ENCODE measurements at places on chromosomes 6 and 20. TPM values are rescaled to one million over a fixed set of nuclear protein-coding genes. Genes with fewer than 3 reads are reported as not detected.
A peak's percentile ranks its signal among the peaks of the same experiment; 100 is the strongest.

DNA sequence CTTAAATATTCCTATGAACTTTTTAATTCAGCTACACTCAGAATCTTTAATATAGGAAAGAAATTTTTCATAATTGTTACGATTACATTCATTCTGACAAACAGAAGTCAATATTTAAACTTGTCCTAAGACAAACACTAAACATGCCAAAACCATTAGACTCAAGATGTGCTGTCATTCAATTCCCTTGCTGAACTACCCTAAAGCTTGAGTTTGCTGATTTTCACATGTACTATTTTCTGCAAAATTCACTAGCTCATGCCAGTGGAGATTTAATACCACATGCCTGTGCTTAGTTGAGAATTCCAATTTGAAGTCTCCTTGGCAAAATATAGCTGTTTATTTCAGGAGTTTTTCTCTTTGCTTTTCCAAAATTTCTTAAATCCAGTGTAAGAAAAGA is 448.0 kb downstream of the COL12A1 start:
- H3K27me3 ChIP-seq = no peaks in the 10 kb centered on the region
- H3K36me3 ChIP-seq = no peaks in the 10 kb centered on the region

DNA sequence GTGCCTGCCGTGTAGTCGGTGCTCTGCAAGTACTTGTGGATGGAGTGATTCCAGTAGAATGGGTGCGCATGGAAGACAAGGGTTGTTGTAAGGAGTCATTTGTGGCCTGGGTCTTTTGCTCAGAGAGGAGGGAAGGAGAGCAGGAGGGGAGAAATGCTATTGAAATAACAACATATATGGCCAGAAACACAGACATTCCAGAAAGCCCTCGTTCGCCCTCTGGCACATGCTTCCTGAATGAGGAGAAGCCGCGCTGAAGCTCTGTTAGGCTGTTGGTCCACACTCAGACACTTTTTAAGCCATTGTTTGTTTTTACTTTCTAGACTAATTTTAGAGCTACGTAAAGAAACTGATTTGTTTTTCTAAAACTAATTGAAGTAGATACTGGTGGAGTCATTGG is 107.4 kb downstream of the RPP40 start:
- H3K4me3 ChIP-seq = no peak overlapping the region
- H3K36me3 ChIP-seq = peaks cover 51% of the 10 kb centered on the region
- no peak overlapping the region for H3K27ac ChIP-seq
- DNase-seq = no peak
- no peaks in the 10 kb centered on the region for H3K4me1 ChIP-seq

DNA sequence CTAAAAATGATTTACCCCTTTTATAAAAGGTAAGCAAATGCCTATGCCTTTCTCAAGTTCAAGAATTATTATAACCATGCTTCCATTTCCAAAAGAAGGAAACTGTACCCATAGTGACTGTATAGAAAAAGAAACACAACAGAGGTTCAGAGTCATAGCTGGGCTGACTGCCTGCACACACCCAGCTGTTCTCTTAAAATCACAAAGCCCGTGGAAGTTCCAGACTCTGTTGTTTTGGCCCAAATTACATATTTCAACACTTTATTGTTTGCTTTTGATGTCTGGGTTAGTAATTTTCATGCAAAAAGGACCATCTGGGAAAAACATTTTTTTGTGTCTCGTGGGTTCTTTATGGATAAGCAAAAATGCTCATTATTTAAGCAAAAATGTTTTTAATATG is 99.2 kb downstream of the LCA5 start:
- H3K4me3 ChIP-seq = no peak overlapping the region
- no peaks in the 10 kb centered on the region for H3K4me1 ChIP-seq
- peaks cover 3% of the 10 kb centered on the region for H3K27me3 ChIP-seq
- DNase-seq = no peak

DNA sequence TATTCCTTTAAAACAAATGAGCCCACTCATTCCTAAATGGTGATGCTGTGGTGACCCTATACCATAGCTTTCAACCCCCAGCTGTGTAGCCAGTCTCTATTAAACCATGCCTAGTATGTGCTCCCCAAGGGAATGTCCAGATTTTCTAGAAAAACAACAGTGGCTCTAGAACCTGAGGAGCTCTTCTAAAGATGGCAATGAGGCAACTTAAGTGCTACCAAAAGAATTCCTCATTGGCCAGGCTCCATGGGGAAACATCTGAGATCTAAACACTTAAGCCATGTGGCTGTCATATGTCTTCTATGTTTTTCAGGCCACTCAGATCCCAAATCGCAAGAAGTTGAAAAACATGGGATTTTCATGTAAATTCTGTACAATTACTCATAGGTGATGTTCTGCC is 191.0 kb downstream of the TPBG start:
- H3K4me3 ChIP-seq = no peak overlapping the region
- no peaks in the 10 kb centered on the region for H3K36me3 ChIP-seq
- no peaks in the 10 kb centered on the region for H3K27me3 ChIP-seq
- H3K4me1 ChIP-seq = no peaks in the 10 kb centered on the region
- no peak for DNase-seq

DNA sequence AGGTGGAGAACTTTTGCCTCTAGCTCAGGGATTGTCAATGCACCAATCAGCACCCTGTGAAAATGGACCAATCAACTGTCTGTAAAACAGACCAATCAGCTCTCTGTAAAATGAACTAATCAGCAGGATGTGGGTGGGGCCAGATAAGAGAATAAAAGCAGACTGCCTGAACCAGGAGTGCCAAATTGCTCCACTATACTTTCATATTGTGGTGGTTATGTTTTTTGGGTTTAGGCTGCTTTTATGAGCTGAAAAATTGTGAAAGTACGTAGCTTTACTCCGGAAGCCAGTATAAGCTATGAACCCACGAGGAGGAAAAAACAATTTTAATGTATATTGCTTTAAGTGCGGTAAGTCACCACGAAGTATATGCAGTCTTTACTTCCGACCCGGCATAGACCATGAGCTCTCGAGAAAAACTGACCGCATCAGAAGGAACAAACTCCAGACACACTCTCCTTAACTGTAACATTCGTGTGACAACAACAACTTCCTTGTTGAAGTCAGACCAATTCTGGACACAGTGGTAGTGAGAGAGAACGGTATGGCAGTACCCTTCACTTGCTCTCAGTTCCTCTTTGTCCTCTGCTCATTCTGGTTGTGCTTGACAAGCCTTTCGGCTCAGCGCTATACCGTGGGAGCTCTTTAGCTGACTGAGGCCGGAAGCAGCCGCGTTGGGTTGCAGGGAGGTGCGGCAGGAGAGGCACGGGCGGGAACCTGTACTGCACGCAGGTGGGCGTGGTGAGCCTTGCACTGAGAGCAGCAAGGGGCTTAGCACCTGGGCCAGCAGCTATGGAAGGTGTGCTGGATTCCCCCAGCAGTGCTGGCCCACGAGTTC is 81.9 kb upstream of the E2F3 start:
- H3K27me3 ChIP-seq = no peaks in the 10 kb centered on the region
- H3K4me3 ChIP-seq = peak overlapping the region; percentile 75
- H3K27ac ChIP-seq = peak overlapping the region; percentile 94
- peaks cover 14% of the 10 kb centered on the region for H3K4me1 ChIP-seq

DNA sequence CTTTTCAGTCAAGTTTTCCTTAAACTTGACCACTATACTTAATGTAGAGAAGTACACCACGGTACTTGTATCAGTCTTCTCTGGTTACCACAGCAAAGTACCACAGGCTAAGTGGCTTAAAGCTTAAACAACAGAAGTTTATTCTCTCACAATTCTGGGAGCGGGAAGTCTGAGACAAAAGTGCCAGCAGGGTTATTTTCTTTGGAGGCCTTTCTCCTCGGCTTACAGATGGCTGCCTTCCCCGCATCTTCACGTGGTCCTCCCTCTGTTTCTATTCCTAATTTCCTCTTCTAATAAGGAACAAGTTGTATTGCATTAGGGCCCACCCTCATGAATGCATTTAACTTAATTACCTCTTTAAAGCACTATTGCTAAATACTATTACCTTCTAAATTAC is 258.0 kb downstream of the PLCB1 start:
- no peaks in the 10 kb centered on the region for H3K27me3 ChIP-seq
- no peak for DNase-seq
- no peak overlapping the region for H3K27ac ChIP-seq
- no peaks in the 10 kb centered on the region for H3K36me3 ChIP-seq
- H3K4me1 ChIP-seq = peaks cover 8% of the 10 kb centered on the region

- no peak overlapping the region for H3K4me3 ChIP-seq
- DNase-seq = no peak
- H3K36me3 ChIP-seq = peaks cover 47% of the 10 kb centered on the region
- no peaks in the 10 kb centered on the region for H3K4me1 ChIP-seq
- H3K27ac ChIP-seq = no peak overlapping the region
- no peaks in the 10 kb centered on the region for H3K27me3 ChIP-seq
These were observed 32.3 kb downstream of the RPRD1B start for GRCh38 chr20:38065764-38066375.

Gene ACTR5
- 7.1 TPM for total RNA-seq

Gene PHACTR3
- total RNA-seq = not detected

Gene PNPLA1
- not detected for total RNA-seq

Gene PROKR2
- total RNA-seq = not detected

Gene ADIG
- not detected for total RNA-seq

Gene PSORS1C2
- not detected for total RNA-seq

Measured in activated CD8-positive, alpha-beta T cell treated with anti-CD3 and anti-CD28 coated beads for 36 hours (primary cell).